Caudate nucleus (tissue), 63 donors: ENCODE measurements at places on chromosomes 6 and 20.

GRCh38 chr20:63767456-63767855 lies 27.9 kb downstream of the SLC2A4RG start:
- no peak for DNase-seq

DNA sequence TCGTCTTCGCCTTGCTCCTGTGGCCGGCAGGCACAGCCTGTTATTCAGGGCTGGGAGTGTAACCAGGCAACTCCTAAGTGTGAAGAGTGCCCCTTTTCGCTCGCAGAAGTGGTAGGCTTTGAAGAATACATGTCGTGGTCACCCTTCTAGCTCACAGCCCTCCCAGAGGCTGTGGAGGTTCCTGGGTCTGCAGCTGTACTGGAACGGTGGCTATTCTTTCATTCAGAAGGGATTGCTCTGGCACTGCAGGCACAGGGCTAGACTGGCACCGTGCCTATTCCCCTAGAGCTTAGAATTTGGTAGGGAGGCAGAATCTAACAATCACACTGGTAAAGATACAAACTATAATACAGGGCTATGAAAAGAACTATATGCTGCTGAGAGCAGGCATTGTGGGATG lies 1.1 kb upstream of the SRSF12 start:
- no peak for DNase-seq

DNA sequence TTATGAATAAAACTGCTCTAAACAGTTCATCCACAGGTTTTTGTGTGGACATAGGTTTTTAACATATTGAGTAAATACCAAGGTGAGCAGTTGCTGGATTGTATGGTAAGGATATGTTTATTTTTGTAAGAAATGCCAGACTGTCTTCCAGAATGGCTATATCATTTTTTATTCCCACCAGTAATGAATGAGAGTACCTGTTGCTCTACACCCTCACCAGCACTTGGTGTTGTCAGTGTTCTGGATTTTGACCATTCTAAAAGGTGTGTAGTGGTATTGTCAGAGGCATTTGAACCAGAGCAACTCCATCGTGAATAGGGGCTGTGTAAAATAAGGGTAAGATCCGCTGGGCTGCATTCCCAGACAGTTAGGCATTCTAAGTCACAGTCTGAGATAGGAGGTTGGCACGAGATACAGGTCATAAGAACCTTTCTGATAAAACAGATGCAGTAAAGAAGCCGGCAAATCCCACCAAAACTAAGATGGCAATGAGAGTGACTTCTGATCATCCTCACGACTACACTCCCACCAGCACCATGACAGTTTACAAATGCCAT lies 12.9 kb upstream of the NT5E start:
- no peak for DNase-seq

GRCh38 chr6:127932708-127933107 lies 31.9 kb upstream of the THEMIS start:
- DNase-seq, result no peak
